Activated CD4-positive, alpha-beta memory T cell treated with anti-CD3 and anti-CD28 coated beads for 36 hours (primary cell): ENCODE measurements at places on chromosomes 7 and 10. TPM values are rescaled to one million over a fixed set of nuclear protein-coding genes. Genes with fewer than 3 reads are reported as not detected.

DNA sequence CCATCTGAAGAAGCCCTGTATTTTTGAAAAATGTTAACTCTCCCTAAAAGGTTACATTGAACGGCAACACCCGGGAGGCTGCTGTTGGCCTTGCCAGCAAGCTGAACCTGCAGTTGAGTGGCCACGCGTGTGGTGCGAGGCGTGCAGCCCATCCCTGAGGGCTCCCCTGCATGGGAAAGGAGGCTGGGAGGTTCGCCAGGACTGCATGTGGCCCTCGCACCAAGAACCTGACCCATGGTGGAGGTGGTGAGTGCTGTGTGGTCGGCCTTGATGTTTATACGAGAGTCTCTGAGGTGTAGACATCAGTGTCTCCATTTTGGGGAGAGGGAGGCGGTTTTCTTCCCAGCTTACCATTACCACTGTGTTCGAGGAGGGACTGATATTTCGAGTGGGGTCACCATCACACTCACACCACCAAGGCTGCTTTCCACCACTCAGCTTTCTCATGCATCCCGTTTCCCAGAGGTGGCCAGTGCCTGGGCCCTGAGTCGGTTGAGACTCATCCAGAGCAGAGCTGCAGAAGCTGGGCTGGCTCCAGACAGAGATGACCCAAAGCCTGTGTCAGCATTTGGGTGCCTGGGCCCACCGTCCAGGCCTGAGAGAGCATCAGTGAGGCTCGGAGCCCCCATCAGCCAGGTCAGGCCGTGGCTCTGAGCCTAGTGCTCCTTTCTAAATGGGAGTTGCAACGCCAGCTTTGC is 222.6 kb downstream of the EBF3 start:
- no peak overlapping the region for H3K4me3 ChIP-seq
- peaks cover 45% of the 10 kb centered on the region for H3K36me3 ChIP-seq
- no peak for DNase-seq
- H3K27ac ChIP-seq, result no peak overlapping the region

The PIK3CG gene
- total RNA-seq, result 10.9 TPM

DNA sequence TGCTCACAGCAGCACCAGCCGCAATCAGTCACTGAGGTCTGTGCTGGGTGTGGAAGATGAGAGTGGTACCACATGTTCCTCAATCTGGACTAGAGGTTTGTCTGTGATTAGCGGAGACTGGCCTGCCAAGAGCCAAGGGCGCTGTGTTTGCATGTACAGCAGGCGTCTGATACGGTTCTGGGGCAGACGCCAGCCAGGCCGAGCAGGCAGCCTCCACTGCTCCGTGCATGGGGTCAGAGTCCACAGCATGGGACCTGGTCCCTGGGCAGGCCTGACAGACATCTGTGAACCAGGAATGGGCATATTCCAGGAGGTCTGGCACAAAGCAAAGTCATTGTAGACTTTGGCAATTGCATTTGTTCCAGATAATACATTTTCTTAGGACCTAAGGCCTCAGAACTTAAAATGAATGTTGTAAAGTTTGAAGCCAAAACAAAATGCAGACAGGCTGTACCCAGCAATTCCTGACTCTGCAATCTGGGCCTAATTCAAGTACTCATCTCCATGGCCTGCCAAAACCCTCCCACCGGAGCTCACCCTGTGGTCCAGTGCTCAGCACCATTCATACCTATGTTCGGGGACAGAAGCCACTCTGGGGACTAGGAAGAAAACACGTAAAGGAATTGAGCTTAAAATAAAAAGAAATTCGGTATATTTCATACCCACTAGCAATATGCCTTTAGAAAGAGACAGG is 50.0 kb upstream of the FAM20C start:
- no peak overlapping the region for H3K4me3 ChIP-seq
- H3K4me1 ChIP-seq, result no peaks in the 10 kb centered on the region
- DNase-seq, result no peak
- H3K27ac ChIP-seq, result no peak overlapping the region

- H3K4me3 ChIP-seq, result no peak overlapping the region
- H3K4me1 ChIP-seq, result no peaks in the 10 kb centered on the region
- DNase-seq, result no peak
- no peaks in the 10 kb centered on the region for H3K36me3 ChIP-seq
- no peak overlapping the region for H3K27ac ChIP-seq
Measured at GRCh38 chr10:105751688-105752087, 1110.6 kb downstream of the SORCS3 start.

- H3K36me3 ChIP-seq, result no peaks in the 10 kb centered on the region
- peak overlapping the region; percentile 35 for H3K27ac ChIP-seq
- no peaks in the 10 kb centered on the region for H3K27me3 ChIP-seq
- H3K4me1 ChIP-seq, result peaks cover 16% of the 10 kb centered on the region
Measured at GRCh38 chr10:132441818-132442524, 45.0 kb downstream of the PWWP2B start.

The GARIN1A gene
- 0.10 TPM for total RNA-seq

- no peak overlapping the region for H3K4me3 ChIP-seq
- no peaks in the 10 kb centered on the region for H3K27me3 ChIP-seq
- H3K27ac ChIP-seq, result no peak overlapping the region
- peak; percentile 79 for DNase-seq
- H3K4me1 ChIP-seq, result no peaks in the 10 kb centered on the region
Measured at GRCh38 chr7:128387216-128388144, 22.3 kb downstream of the IMPDH1 start.

DNA sequence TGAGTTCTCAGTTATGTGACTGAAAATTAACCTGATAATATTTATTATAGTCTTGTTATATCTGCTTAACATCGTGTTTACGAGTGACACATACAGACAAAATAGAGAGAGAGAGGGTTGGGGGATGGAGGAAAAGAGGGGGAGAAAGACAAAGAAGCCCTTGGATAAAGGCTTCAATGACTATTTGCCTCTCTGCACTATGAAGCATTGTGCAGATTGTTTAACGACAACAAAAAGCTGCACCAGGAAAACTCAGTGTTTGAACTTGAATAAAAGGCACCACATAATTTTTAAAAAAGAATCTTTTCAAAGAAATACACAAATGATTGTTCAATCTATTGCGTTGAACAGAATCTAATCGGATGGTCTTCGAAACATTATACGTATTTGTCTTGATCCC is 27.8 kb downstream of the MAGI2 start:
- no peaks in the 10 kb centered on the region for H3K4me1 ChIP-seq
- no peaks in the 10 kb centered on the region for H3K27me3 ChIP-seq
- no peak overlapping the region for H3K27ac ChIP-seq
- no peaks in the 10 kb centered on the region for H3K36me3 ChIP-seq

The PTF1A gene
- total RNA-seq, result not detected

The EPHA1 gene
- total RNA-seq, result 4.3 TPM

- peaks cover 11% of the 10 kb centered on the region for H3K4me1 ChIP-seq
- H3K27me3 ChIP-seq, result peaks cover 1% of the 10 kb centered on the region
- peak overlapping the region; percentile 18 for H3K4me3 ChIP-seq
- no peaks in the 10 kb centered on the region for H3K36me3 ChIP-seq
- H3K27ac ChIP-seq, result no peak overlapping the region
Measured at GRCh38 chr7:129095258-129095657, 40.3 kb upstream of the TNPO3 start.

The AKR1C4 gene
- not detected for total RNA-seq

DNA sequence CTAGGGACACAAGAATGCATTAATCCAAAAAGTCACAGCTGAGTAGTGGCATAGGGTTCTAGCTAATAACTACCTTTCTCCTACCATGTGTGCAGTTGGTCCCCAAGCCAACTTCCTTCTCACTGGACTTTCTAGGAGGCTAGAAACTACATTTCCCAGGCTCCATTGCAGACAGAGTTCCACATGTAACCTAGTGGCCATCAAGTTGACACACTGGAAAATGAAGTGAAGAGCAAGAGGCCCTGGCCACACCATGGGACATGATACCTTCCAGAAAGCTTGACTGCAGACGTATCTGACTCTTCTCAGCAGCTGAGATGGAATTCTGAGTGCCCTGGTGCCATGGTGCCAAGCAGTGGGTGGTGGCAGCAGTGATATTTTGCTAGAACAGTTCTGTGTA is 49.8 kb upstream of the TMEM273 start:
- no peak for DNase-seq
- no peaks in the 10 kb centered on the region for H3K4me1 ChIP-seq
- H3K4me3 ChIP-seq, result no peak overlapping the region
- peaks cover 7% of the 10 kb centered on the region for H3K27me3 ChIP-seq
- H3K36me3 ChIP-seq, result no peaks in the 10 kb centered on the region
- no peak overlapping the region for H3K27ac ChIP-seq

DNA sequence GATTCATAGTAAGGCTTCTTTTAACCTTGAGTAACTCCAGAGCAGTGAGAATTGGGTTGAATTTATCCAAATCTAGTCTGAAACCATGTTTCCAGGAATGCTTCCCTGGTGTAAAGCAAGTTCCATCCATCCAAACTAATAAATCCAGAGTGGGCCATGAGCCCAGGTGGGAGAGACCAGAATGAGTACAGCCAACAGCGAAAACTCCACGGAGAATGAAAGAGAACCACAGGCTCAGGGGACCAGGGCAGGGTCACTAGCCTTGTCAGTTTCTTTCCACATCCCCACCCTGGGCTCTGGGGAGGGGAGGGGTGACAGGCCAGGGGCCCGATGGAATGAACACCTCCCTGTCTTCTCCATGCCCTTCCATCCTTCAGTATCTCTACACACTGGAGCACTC is 180.1 kb downstream of the NEURL1 start:
- H3K36me3 ChIP-seq, result no peaks in the 10 kb centered on the region
- H3K27ac ChIP-seq, result no peak overlapping the region
- peaks cover 23% of the 10 kb centered on the region for H3K4me1 ChIP-seq
- DNase-seq, result no peak
- H3K27me3 ChIP-seq, result no peaks in the 10 kb centered on the region
- H3K4me3 ChIP-seq, result no peak overlapping the region

The TMEM213 gene
- 0.39 TPM for total RNA-seq

- no peak overlapping the region for H3K4me3 ChIP-seq
- no peaks in the 10 kb centered on the region for H3K36me3 ChIP-seq
- DNase-seq, result no peak
- H3K27ac ChIP-seq, result no peak overlapping the region
- no peaks in the 10 kb centered on the region for H3K27me3 ChIP-seq
Measured at GRCh38 chr7:93601363-93601762, 26.8 kb upstream of the CALCR start.

The CRYGN gene
- 0.21 TPM for total RNA-seq

The PPP1R17 gene
- not detected for total RNA-seq

- H3K27me3 ChIP-seq, result no peaks in the 10 kb centered on the region
- H3K4me3 ChIP-seq, result no peak overlapping the region
- H3K4me1 ChIP-seq, result peaks cover 8% of the 10 kb centered on the region
- H3K36me3 ChIP-seq, result peaks cover 47% of the 10 kb centered on the region
Measured at GRCh38 chr7:152158801-152159587, 133.5 kb downstream of the GALNT11 start.

DNA sequence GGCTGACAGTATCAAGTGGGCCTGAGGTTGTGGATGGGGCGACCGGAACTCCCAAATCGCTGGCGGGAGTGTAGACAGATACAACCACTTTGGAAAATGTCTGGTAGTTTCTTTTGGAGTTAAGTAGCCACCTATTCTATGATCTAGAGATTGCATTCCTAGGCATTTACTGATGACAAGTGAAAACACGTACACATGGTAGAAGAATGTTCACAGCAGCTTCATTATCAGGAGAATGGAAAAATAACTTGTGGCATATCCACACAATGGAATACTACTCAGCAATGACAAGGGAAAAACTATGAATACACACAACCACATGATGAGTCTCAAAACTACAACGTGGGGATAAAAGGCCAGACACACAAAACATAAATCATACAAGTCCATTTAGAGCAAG is 146.0 kb downstream of the MYOF start:
- no peak for DNase-seq
- no peaks in the 10 kb centered on the region for H3K4me1 ChIP-seq
- H3K4me3 ChIP-seq, result no peak overlapping the region
- no peak overlapping the region for H3K27ac ChIP-seq
- peaks cover 19% of the 10 kb centered on the region for H3K36me3 ChIP-seq
- H3K27me3 ChIP-seq, result peaks cover 1% of the 10 kb centered on the region

The HOGA1 gene
- total RNA-seq, result not detected

DNA sequence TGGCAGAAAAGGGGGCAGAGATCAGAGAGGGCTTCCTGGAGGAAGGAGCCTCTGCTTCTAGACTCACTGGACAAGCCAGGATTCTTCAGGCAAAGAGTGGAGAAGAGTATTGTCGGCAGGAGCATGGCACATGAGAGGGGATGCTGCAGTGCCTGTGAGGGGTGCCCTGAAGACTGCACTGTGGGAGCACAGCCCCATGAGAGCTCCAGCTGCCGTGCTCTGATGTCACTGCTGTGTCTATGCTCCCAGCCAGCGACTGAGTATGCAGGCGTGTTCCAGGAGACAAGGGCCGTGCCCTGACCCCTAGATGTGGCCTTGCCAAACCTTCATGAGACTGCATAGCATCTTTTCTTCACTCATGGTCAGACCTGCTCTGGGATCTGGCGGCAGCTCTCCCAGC is 339.1 kb downstream of the RPS24 start:
- no peaks in the 10 kb centered on the region for H3K4me1 ChIP-seq
- no peak for DNase-seq

The C10orf105 gene
- total RNA-seq, result 0.76 TPM

DNA sequence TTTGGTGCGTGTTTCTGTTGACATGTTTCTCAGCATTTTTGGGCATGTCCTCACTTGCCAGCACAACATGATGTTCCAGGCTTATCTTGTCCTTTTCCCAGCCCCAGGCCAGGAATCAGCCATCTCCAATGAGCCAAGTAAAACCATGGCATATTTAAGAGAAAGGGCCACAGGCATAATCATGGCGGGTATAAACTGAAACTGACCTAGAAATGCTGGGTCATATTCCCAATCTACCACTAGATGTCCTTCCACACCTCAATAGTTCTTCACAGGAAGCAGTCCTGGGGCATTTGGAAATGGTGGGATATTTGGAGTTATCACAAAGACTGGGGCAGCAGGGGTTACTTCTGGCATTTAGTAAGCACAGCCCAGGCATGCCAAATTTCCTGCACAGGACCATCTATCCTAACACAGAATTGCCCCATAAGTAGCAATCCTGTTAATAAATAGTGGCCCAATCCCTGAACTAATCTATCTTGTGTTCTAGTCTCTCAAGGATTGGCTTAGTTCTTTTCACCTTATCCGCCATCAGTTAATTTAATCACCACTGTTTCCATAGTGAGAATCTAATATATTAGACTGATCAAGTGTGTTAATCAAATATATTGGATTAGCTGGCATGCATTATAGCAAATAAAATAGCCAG is 101.6 kb downstream of the NPSR1 start:
- H3K27ac ChIP-seq, result no peak overlapping the region
- H3K4me3 ChIP-seq, result no peak overlapping the region
- no peaks in the 10 kb centered on the region for H3K36me3 ChIP-seq
- peaks cover 8% of the 10 kb centered on the region for H3K27me3 ChIP-seq
- H3K4me1 ChIP-seq, result no peaks in the 10 kb centered on the region
- DNase-seq, result no peak
